Stimulated activated CD8-positive, alpha-beta memory T cell treated with anti-CD3 and anti-CD28 coated beads, Interleukin-4, amount 100 ng/mL, for 4 hours (primary cell): ENCODE measurements at places on chromosomes 7 and 10.

DNA sequence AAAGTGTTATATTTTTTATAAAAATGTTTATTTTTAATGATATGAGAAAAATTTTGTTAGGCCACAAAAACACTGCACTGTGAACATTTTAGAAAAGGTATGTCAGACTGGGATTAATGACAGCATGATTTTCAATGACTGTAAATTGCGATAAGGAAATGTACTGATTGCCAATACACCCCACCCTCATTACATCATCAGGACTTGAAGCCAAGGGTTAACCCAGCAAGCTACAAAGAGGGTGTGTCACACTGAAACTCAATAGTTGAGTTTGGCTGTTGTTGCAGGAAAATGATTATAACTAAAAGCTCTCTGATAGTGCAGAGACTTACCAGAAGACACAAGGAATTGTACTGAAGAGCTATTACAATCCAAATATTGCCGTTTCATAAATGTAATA is 64.8 kb upstream of the CAPZA2 start:
- DNase-seq: no peak

DNA sequence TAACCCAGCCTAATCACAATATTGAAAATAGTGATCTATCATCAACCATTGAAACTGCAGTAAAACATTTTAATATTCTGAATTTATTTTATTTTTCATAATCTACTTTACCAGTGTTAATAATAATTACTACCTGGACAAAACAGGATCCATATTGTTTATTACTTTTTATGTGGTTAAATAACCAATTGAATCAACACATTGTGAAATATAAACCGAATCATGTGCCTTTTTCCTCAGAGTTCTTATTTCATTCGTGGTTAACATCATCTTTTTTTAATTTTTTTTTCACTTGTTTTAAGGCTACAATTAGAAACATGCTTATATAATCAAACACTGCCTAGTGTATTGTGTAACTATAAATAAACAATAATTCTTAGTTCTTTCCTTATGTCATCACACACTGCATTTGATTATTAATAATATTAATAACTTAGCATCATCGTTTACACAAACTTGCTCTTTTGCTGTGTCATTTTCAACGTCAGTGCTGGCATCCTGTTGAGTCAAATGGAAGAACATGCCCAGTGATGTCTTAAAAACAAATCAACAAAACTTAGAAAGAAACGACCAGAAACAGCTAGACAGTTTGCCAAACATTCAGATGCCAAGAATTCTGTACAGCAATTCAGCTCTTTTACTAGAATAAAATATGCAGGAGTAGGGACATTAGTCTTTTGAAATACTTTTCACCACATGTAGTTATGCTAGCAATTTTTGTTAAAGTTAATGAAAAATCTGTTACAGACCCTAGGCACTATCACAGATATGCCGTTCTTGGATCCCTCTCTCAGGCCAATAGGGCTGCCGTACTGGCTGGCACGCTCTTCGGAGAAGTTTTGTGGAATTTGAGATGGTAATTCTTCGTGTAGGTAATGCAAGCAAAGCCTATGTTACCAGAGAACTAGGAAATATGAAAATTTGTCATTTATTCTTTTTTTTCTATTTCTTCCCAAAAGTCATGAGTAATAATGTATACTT is 330.4 kb upstream of the SEMA3A start:
- DNase-seq: no peak

DNA sequence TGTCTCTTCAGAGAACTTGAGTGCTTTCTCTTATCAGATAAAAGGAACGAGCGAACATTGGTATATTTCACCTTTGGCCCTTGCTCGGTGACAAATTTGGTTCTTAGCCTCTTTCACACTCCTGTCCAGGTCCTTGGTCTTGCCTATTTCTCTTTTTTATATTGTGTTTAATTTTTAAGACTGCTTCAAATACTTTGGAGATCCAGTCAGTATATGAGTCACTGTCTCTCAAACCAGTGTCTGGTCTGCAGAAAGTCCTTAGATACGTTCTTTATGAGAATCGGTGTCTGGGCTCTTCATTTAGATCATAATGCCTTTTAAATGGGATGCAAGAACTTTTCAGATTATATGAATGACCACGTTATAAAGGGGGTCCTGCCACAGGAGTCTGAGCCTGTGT is 55.0 kb downstream of the PIK3AP1 start:
- no peak for DNase-seq

- DNase-seq: no peak
These were observed 137.0 kb downstream of the PTPRN2 start for GRCh38 chr7:158450476-158451124.

DNA sequence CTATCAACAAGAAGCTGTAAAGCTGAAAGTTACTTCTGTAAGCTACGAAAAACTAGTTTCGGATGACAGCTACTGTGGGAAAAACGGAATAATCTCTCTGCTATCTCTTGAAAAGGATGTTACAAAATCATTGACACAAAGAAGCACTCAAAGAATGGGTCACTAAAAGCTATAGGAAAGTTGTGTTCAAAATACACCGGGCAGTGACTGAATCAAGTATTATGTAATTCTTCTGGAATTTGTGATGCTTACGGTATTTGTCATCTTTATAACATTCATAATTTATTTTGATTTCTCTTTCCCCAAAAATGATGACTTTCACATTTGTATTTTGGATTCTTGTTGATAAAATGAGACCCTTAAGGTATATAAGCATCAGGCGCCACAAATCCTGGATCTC is 112.1 kb upstream of the KLF6 start:
- DNase-seq: no peak

DNA sequence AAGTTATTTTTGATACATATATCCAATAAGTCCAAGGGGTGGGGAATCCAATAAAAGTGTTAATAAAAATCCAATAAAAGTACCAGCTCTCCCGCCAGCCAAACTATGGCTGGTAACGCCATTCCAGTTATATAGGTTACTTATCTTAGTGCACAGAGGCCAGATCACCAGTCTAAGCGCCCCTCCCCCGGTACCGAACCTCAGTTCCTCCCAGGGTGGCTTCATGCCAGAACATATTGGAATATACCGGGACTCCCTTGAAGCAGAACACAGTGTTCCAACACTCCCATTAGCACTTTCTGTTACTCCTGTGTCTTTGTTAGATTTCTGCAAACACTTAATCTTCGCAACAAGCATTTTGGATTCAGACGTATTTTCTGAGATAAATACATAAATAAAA is 7.5 kb downstream of the FBH1 start:
- no peak for DNase-seq

- no peak for DNase-seq
These were observed 3.0 kb downstream of the BRI3 start for GRCh38 chr7:98284335-98285036.

DNA sequence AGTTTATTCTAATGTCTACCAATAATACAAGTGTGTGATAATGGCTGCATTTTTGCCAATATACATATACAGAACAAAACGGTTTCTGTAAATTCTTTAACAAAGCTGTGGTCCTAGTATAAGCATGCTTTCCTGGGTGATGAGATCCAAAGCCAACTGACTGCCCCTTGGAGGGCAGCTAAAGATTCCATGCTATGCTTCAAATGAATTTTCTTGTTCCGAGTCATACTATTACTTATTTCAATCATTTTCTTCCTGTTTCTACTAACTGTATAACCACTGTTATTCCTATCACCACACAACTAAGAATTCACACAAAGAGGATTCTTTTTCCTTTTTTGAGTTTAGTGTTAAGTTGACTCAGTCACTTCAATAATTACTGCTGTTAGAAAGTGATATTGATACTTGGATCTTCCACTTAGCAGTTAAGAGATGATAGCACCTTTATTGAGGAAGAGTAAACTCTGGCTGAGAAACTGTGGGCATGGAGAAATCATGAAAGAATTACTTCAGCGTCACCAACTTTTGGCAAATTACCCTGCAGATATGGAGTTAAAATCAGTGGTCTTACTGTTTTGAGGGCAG is 197.5 kb downstream of the ARL4A start:
- no peak for DNase-seq

DNA sequence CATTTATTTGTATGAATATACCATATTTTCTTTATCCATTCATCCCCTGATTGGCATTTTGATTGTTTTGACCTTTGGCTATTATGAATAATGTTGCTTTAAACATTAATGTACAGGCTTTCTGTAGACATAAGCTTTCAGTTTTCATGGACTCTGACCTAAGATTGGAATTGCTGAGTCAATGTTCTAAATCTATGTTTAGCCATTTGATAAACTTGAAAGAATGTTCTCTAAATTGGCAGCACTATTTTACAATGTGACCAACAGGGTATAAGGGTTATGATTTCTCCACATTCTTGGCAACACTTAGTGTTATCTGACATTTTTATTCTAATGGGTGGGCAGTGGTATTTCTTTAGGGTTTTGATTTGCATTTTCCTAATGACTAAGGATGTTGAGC is 229.7 kb upstream of the ETV1 start:
- DNase-seq: no peak

DNA sequence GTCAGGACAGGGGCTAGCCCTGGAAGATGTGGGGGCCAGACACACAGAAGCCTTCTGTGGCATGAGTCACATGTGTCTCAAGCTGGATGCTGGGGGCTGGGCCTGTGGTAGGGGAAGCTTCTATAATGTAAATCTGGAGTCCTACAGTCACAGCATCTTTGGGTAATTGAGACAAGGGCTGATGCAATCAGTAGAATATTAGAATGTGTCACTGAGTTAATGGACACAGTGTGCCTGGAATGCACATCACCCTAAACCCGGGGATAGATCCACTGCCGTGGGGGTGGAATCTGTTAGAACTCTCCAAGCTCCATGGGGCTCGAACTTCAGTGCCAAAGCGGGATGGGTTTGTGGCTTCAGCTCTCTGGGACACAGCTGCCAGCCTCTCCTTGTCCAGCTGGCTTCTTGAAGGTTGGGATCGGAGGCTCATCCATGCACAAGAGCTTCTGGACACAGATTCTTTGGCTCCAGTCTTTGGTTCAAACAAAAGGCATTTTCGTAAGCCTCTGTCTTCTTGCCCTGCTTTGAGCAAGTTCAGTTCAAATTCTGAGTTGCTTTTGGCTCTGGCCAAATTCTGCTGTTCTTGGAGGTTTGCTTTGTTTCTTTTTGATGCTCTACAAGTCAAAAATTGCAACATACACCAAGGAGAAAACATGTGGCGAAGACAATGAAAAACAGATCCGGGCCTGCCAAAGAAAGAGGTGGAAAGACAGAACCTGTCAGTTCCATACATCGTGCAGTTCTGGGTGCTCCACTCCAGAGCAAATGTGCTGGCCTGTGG is 194.8 kb upstream of the ZNF32 start:
- DNase-seq: no peak

GRCh38 chr7:3174515-3175284 is 126.4 kb upstream of the SDK1 start:
- DNase-seq: no peak

GRCh38 chr7:24192053-24192452 is 91.9 kb upstream of the NPY start:
- no peak for DNase-seq

- no peak for DNase-seq
These were observed 476.8 kb upstream of the ADARB2 start for GRCh38 chr10:2214092-2214491.

GRCh38 chr7:139648941-139649425 is 125.5 kb downstream of the CLEC2L start:
- no peak for DNase-seq

GRCh38 chr7:128954150-128954549 is 16.4 kb downstream of the IRF5 start:
- no peak for DNase-seq

DNA sequence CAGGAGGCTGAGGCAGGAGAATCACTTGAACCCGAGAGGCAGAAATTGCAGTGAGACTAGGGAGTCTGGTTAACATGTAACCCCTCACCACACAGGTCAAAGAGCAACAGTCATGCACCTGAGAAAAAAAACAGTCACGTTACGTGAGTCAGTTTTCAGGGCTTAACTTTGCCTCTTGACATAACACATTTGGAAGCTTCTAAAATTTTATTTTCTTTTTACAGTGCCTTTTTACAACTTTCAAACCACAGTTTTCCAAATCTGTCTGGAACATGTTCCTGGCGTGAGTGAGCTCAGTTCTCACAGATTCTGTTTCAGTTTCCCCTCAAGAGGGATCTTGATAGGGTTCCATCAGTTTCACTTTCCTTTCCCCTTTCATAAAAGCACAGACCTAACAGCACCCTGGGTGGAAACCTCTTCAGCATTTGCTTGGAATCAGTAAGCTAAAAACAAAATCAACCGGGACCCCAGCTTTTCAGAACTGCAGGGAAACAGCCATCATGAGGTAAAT is 4.4 kb downstream of the IFIT3 start:
- no peak for DNase-seq

- DNase-seq: no peak
These were observed 60.6 kb upstream of the LAMB1 start for GRCh38 chr7:108063520-108063933.

GRCh38 chr7:92343714-92344113 is 97.9 kb downstream of the ANKIB1 start:
- no peak for DNase-seq

DNA sequence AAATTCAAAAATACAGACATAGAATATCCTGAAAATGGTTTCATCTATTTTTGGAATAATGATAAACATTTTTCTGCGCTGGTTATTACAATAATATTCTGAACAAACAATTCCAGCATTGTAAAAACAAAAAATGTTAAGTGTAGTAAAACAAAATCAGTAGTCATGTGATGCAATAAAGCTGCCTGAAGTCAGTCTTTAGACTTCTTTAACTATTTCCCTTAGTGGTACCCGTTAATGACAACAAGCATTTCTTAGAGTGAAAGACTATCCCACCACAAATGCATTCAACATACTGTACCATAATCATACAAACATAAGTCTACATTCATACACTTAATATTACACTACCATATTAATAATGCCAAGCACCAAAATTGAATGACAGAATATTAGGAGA is 1.6 kb downstream of the SKAP2 start:
- no peak for DNase-seq

- no peak for DNase-seq
These were observed 12.3 kb upstream of the ELN start for GRCh38 chr7:74015670-74016069.

DNA sequence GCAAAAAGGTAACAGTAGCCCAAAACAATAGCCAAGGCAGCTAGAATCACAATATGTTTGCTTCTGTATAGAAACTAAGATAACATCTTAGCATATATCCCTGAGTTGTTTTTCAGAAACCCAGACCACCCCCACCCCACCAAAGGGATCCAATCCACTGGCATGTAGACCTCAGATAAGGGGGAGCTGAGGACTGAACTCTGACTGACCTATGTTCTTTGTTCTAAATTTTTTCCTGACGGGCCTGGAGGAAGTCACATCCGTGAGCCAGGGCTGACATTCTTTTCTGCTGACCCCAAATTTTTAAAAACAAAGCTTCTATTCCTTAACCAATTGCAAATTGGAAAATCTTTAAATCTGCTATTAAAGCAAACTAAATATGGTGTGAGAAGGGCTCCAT is 493.9 kb upstream of the IGFBP3 start:
- DNase-seq: no peak

GRCh38 chr10:70074971-70075370 is 22.3 kb downstream of the MACROH2A2 start:
- no peak for DNase-seq

- DNase-seq: no peak
These were observed 412.8 kb upstream of the GALNT17 start for GRCh38 chr7:70719125-70719524.
